Activated CD8-positive, alpha-beta memory T cell treated with anti-CD3 and anti-CD28 coated beads, Interleukin-2, amount 50 U/mL, for 4 hours (primary cell): ENCODE measurements at places on chromosomes 4 and X.

DNA sequence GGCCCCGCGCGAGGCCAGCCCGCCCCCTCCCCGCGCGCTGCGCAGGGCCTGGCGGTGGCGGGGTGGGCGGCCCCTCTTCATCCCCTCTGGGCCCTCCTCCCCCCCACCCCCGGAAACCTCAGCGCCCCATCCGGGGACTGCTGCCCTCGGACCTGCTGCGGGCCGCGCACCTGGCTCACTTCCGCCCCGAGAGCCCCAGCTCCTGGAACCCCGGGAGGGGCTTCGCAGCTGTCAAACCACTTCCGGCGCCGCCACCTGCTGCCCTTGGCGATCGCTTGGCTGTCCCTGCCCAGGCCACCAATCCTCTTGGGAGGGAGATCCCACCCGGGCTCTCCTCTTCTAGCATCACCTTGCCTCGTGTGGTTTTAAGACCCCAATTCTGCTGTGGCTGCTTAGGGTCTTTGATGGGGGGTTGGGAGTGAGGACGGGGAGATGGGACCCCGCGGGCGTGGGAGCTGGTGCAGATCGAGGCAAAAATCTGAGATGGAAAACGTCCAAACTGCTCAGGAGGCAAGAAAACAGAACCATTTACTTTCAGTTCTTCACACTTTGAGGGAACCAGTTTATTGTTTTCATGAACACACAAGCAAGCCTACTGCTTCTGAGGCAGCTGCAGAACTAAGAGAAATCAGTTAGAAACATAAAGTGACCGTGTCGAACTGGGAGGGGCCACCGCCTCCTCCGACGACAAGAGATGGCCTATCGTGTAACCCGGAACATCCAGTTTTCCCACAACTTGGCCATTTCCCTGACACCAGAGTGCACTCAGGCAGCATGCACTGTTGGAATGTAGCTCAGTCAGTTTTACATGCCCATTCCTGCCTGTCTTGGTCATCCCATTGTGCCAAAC lies 754 bp downstream of the MTMR1 start:
- peak; percentile 59 for DNase-seq

DNA sequence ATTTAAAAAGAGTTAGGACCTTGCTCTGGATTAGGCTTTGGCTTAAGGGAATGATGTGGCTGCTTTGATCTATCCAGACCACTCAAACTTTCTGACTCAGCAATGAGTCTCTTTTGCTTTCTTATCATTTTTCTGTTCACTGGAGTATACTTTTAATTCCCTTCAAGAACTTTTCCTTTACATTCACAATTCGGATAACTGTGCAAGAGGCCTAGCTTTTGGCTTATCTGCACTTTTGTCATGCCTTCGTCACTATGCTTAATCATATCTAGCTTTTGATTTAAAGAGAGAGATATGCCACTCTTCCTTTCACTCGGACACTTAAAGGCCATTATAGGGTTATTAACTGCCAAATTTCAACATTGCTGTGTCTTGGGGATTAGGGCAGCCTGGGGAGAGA lies 147.9 kb downstream of the DCHS2 start:
- no peak for DNase-seq

- no peak for DNase-seq
Observed at GRCh38 chr4:161762796-161763195, 401.0 kb downstream of the FSTL5 start.

DNA sequence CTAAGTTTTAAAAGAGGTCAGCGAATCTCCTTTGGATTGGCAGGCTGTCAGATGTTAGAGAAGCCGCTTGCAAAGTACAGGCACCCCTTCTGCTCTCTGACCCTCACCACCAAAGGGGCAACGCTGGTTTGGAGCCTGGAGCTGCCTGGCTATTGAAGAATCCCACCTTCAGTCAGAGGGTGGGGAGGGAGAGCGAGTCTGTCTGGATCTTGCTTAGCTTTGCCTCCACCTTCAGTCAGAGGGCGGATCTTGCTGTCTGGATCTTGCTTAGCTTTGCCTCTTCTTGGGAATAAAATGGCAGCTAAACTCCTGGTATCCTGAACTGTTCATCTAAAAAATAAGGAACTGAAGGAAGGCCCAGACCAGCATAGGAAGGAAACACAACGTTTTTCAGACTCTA lies 7.3 kb downstream of the CCDC110 start:
- DNase-seq = no peak

DNA sequence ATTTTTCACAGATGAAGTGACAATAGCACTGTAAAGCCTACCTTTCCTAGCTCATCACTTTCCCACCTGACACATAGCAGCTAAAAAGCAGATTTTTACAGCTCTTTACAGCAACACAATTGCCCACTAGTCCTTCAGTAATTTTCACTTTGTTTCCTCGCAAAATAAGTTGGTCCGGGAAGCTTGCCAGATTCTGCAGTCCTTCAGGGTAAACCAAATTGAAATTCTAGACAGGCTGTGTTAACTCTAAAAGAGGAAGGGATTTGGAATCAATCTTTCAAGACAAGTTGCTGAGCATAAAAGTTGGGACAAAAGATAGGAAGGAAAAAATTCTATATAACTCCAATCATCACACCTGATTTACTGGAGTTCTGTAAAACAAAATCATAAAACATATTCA lies 8.7 kb downstream of the C1QTNF7 start:
- DNase-seq = no peak

- DNase-seq = no peak
Observed at GRCh38 chr4:72418458-72418857, 150.6 kb downstream of the ADAMTS3 start.

GRCh38 chrX:13598877-13599276 lies 29.5 kb downstream of the EGFL6 start:
- DNase-seq = no peak

DNA sequence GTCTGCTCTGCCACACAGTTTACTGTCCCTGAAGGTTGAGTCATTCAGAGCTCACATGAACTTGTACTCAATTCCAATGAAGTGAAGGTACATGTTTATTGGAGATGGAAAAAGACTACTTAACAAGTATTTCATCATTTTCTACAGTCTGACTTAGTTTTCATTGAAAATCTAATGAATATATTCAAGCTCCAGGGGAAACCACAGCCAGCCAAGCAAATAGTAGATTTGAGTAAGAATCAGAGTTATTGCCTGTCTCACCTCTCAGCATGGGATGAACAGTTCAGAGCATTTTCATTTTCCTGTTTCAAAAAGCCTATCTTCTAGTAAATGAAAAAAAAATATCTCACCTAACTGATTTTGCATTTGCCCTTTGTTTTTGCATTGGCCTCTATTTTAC lies 1249.4 kb upstream of the DIAPH2 start:
- DNase-seq = no peak

DNA sequence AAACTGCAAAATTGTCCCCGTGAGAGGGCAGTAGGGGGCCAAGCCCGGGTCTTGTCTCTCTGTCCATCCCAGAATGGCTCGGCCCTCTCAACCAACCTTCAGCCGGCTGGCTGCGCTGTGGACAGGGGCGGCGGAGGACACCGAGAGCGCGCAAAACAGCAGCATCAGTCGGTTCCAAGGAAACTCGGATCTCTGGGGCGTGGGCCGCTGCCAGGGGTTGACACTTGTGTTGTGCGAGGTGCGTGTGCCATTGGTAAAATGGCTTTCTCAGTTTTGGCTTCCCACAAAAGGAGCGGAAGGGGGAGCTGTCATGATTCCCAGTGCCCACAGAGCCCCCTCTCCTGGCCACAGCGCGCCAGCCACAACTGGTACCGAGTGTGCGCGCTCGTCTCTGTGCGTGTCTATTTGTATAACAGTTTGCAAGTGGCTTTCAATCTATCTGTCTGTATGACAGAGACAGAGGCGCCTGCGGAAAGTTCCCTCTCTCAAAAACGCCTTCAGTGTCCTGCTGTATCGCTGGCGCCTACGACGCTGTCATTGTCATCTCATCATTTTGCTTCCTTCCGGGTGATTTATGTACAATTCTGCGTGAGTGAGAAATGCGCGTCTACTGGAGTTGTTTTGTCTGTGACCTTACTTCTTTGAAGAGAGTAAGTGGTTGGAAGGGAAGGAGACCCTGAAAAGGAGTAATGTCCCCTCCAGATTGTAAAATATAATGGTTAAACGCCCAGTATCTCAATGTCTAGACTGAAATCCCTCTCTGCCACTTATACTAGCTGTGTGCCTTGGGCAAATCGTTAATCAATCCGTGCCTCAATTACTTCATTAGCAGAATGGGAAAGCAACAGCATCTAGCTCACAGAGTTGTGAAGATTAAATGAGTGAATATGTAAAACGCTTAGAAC lies 1.8 kb downstream of the DKK2 start:
- no peak for DNase-seq

- DNase-seq = no peak
Observed at GRCh38 chrX:129655547-129656249, 942 bp upstream of the APLN start.

GRCh38 chr4:16967722-16968121 lies 69.3 kb upstream of the LDB2 start:
- no peak for DNase-seq

DNA sequence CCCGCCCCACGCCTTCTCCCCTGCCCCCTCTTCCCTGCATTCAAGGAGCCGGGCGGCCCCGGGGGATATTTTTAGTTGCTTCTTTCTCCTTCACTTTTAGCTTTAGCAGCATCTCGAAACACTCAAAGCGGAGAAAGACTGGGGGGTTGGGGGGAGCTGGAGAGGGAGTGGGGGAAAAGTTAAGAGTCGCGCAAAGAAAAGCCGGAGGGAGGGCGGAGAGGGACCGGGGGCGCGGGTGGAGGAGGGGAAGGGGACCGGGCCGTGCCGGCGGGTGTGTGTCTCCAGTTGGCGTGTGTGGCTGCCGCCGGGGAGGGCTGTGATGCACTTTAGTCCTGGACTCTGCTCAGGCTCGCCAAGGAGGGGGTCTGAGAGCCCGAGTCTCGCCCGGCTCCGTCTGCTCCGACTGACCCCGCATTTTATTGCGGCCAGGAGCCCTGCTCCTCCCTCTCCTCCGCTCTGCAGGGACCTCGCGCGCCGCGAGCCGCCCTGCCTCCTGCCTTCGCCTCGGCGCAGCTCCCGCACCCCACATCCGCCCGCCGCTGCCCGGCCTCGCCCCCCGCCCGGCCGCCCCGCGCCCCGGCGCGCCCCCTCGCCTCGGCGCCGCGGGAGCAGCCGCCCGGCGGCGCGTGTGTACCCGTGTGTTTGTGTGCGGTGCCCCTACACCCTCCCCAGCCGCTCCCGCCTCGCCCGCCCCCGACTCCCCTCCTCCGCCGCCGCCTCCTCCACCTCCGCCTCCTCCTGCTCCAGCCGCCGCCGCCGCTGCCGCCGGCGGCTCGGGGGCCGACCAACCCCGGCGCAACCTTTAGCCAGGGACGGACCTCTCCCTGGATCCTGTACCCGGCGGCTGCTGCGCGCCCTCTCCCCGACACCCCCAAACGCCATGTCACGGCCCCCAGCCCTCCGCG lies 1.4 kb downstream of the ZNF827 start:
- peak; percentile 57 for DNase-seq

DNA sequence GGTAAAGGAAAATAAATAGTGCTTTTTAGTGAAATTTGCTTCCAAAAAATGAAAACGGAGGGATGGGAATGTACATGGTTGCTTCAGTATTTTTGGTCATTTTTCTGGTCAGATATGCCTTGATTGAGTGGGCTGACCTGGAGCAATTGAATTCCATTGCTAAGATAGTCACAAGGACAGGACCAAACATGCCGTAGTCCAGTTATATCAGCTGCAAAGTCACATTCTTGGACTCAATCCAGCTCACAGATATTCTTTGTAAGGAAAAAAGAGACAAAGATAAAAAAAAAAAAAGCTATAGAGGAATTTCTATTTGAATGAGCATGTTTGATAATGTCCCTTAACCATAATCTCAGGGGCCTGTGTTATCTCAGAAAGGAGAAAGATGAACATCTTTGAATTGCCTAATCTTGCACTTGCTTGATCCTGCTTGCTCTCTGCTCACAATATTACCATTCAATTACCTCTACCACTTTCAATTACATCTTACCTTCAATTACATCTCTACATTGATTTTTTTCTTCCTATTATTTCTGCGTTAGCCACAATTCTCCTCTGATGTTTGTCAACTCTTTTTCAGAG lies 75.4 kb upstream of the PACRGL start:
- DNase-seq = no peak

- no peak for DNase-seq
Observed at GRCh38 chr4:143711543-143712154, 11.2 kb upstream of the FREM3 start.

GRCh38 chrX:3599802-3600430 lies 113.5 kb downstream of the PRKX start:
- no peak for DNase-seq

GRCh38 chr4:12071316-12071715 lies 642.6 kb upstream of the HS3ST1 start:
- no peak for DNase-seq

GRCh38 chrX:11119313-11119943 lies 8.3 kb downstream of the HCCS start:
- DNase-seq = no peak

- no peak for DNase-seq
Observed at GRCh38 chrX:110851780-110852179, 56.2 kb upstream of the CHRDL1 start.

DNA sequence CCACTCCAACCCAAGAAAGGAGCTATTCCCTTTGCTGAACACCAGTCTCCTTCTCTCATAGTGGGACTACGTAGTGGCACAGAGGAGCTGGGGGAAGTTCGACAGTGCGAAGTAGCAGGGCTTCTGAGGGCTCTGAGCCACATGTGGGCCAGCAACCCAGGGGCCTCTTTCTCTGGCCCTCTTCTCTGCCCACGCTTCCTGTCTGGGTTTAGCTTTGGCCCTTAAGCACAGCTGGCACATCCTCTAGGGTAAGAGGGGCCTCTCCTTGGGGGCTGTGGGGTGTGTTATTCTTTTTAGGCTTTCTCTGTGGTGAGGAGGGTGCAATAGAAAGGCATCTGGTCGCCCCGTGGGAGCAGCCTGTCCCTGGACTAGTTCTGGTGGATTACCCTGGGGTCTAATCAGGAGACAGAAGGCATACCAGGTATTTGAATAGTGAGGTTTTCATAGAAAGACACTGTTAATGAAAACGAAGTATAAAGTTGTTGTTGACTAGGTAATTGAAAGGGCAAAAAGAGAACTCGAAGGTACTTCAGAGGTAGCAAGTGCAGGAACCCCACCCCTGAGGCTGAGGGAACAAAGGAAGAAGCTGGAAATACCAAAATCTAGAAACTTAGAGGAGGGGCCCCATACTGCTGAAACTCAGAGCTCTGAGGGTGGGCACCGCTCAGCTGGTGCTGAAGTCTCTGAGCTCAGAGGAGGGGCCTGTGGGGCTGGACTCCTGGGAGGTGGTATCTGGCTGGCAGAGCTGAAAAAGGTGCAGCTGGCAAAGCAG lies 151.9 kb upstream of the RPS6KA3 start:
- DNase-seq = no peak

DNA sequence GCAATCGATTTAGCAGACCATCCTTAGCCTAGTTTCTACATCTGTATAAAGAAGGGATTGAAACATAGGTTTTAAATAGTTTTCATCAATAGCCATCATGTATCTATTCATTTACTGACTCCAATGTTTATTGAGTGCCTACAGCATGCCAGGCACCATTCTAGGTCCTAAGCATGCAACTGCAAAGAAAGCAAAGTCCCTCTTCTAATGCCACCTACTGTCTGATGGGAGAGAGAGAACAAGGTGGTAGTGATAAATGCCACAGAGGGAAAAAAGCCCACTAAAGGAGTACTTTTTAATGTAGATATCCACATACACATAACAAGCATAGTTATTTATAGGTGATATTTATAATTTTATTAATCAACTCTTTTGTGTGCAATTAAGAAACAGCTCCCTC lies 67.6 kb upstream of the PPARGC1A start:
- DNase-seq = no peak
